ENCODE measurements at places on chromosomes 4 and X. TPM values are rescaled to one million over a fixed set of nuclear protein-coding genes. Genes with fewer than 3 reads are reported as not detected.

DLG3 gene
- 1.2 TPM for total RNA-seq

DNA sequence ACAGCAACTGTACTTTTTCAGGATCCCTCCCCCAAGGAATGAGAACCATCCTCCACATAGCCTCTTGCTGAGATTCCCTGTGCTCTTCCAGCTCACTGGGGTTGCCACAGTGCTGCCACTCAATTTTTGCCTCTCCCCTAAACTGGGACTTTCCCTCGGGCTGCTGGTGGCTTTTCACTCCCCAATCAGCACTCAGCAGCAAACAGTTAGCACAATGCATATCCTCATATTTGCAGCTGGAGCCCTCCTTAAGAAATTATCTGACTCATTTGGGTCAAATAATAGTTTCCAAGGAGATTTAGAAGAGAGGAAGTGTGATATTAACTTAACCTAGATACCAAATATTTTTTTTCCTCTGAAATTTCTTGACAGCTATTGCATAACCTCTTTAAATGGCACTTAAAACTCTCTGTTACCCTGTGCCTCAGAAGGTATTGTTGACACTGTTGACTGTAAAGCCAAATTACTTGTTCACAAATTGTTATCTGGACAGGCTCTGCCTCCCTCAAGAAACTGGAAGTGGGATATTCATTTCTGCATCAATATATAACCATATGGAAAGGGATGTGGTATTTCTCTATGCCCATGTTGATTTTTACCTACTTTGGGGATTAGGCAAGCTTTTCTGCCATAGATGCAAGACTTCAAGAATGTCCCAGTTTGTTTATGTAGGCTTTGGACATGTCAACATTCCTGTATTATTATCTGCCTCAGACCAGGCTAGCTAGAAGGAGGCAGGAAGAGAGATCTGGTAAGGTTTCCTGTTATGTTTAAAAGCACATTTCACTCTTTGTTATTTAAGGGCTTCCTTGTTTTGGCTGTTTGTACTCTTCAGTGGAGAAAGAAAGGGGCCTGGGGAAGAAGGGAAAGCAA is 58.0 kb downstream of the SEPTIN11 start:
- peak; percentile 63 for DNase-seq

OPN1MW3 gene
- total RNA-seq, result not detected

- DNase-seq, result no peak
Observed at GRCh38 chr4:32136081-32136787, 1416.1 kb downstream of the PCDH7 start.

GRCh38 chrX:136784231-136784630 is 3.5 kb upstream of the ARHGEF6 start:
- DNase-seq, result no peak

DNA sequence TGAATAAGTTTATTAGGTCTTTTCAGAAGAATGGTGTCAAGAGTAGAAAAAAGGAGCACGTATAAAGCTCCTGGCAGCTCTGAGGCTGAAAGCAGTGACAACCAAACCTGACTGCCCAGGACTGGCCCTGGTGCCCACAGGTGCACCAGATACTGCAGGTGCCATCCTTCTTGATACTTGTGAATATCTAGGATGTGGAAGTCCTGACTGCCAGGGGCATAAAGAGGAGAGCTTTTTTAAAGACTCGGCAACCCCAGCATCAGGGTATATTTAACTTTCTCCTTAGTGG is 60.7 kb downstream of the TMEM150C start:
- no peak for DNase-seq

DNA sequence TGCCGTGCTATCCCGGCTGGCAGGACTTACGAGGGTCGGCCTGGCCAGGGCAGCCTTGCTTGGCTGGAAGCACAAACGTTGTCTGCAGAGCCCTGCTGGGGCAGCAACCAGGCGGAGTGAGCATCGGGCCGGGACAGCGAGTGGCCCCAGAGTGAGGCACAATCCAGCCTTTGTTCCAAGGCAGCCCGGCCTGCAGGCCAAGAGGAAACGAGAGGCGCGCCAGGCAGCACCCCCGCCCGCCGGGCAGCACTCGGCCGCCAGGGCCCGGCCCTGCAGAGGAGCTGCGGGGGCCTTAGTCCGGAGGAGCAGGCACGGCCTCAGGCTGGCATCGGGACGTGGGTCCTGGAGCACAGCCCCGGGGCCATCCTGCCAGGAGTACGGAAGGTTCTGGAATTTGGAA is 24.1 kb downstream of the FGFRL1 start:
- DNase-seq, result no peak

FAT1 gene
- total RNA-seq, result 268 TPM

LGI2 gene
- total RNA-seq, result not detected

DNA sequence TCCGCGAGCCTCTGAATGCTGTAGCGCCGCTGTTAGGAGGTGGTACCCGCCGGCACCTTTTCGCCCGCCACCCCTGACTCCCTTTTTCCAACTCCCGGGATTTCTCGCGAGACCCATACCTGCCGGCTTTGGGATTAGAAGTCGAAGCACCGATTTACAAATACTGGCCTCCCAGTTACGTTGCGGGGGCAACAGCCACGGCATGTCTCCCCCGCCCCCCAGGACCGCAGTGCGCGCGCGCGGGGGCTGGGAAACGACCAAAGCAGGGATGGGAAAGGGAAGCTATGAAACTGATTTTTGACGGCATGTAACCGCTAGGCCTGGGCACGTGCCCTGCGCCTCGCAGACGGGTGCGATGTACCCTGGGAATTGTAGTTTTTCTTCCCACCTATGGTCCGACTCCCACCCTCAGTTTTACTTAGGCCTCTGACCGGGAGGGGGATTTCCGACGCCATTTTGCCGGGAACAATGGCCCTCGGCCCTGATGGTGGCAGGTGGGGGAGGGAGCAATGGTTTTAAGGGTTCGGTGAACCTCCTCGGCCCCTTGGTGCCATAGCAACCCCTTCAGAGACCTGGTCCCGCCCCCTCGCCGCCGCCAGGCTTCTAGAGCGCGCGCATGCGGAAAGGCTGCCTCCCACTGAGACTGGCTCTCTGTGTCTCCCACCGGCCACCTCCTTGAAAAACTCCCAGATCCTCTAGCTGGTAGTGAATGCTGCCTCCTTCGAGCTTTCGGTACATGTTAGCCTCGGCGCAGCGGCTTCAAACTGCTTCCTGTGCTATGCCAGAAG is 772 bp upstream of the WNK3 start:
- DNase-seq, result no peak

ANOS1 gene
- total RNA-seq, result 0.08 TPM

DNA sequence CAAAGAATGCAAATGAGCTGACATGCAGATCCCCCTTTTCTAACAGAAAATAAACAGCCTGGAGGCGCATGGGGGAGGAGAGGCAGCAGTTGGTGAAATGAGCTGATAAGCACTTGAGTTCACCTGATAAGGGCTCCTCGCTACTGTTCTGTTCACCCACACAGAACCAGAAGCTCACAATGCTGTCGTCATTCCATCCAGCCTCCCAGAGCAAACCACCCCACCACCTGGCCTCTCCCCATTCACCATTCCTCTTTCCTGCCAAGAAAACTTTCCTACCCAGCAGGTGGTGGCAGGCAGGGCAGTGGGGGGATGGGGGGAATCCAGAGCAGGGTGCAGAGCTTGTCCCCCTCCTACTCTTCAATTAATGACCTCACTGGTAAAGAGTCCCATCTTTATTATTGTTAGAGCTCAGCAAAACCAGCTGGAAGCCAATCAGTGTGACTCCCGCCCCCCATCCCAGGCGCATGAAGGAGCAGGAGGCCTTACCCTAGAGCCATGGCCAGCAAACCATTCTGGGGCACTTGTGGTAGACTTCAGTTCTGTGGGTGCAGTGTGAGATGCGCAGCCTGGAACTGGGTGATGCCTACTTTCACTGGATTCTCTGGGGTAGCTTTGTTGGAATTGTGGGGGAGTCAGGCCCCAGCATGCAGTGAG is 350.3 kb downstream of the ZIC3 start:
- DNase-seq, result no peak

GRCh38 chrX:134019567-134020206 is 34.3 kb upstream of the GPC3 start:
- DNase-seq, result no peak

GRCh38 chrX:100946299-100946927 is 17.7 kb upstream of the XKRX start:
- no peak for DNase-seq

DNA sequence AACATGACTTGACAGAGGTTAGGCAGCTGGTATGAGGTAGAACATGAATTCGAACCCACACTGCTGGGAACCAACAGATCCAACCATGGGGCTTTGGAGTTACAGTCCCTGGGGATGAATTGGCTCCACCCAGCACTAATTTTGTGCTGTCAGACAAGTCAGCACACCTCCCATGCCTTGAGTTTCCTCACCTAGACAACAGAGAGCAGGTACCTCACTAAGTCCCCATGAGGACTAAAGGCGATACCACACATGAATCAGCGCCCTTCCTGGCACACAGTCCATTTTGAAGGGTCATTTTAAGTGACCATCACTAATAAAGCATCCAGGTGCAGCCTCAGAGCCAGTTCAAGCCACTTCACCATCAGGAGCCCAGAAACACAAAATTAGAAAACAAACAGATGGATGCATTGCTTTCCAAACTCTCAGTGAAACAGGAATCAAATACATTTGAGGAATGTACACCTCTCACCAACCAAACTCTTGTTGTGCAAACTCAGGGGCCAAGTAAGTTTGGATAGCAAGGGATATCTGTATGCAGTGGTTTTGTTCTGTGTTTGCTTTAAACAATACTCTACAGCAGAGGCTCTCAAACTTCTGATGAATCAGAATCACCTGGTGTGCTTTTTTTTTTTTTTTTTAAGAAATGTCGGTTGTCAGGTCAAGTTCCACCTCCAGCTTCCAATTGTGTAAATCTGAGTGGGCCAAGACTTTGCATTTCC is 10.1 kb downstream of the IDS start:
- DNase-seq, result no peak

GAB3 gene
- 7.3 TPM for total RNA-seq

DNA sequence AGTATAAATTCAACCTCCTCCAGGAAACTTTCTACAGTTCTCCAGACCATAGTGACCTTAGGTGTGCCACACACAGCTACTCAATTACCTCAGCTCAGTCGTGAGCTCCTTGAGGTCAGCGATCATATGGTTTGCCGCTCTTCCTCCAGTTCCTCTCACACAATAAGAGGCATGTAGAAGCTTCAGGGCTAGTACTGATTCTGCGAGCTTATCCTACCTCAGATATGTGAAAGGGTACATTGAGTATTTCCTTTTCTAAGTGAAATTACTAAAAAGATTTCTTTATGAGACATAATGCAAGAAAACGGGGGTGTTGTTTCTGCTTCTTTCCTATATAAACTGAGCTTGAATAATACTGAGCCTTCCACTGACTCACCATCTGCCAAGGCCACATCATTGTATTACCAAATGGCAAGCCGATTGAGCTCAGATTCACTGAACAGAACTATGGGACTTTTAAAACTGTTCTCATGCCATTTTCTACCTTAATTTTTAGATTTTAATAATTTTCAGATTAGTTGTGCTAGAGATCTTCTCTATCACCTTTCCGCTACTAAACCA is 183.1 kb downstream of the HS6ST2 start:
- no peak for DNase-seq

PDCL2 gene
- not detected for total RNA-seq

- no peak for DNase-seq
Observed at GRCh38 chrX:21524008-21524407, 134.1 kb downstream of the KLHL34 start.

CT45A7 gene
- not detected for total RNA-seq

CFAP47 gene
- not detected for total RNA-seq

DNA sequence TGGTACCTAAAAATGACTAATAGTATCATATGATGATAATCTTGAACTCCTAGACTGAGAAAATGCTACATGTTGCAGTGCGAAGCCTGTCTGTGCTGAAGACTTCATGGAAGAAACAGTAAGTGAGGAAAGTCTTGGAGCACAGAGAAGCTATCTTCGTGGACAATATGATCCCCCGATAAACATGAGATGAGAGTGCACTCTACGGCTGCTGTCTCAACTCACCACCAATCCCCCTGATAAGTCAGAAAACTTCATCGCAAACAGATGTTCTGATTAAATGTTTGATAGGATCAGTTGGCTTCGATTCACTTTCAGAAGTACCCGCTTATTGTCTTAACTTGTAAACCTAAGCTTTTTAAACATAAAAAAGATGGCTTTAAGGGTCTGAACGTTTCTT is 130.2 kb downstream of the ELOVL6 start:
- no peak for DNase-seq

DNA sequence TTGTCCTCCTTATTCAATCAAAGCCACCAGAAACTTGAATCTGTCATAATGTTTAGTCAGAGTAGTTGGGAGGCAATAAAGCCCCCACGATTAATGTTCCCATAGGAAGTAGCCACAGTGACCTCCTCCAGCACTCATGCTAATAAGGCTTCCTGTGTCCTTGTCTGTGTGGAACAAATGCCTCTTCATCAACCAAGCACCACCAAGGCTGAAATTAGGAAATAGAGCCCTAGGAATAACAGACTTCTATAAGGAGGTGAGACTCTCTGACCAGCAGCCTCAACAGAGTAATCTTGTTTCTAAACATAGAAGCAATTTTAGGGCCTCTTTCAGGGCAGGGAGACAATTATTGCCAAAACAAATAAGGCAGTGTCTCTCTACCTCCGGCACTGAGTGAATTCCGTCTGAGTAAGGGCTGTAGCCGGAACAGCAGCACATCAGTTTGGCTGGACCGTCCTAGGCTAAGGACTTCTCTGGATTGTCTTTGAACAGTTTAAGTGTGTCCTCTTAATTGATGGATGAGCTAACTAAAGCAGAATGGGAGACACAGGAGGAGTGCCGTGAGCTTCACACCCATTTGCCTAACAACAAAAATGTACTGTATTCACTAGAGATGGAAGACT is 329.2 kb upstream of the HAND2 start:
- no peak for DNase-seq

VCX gene
- not detected for total RNA-seq

GRCh38 chr4:184331268-184331995 is 113.8 kb upstream of the ENPP6 start:
- DNase-seq, result no peak

DNA sequence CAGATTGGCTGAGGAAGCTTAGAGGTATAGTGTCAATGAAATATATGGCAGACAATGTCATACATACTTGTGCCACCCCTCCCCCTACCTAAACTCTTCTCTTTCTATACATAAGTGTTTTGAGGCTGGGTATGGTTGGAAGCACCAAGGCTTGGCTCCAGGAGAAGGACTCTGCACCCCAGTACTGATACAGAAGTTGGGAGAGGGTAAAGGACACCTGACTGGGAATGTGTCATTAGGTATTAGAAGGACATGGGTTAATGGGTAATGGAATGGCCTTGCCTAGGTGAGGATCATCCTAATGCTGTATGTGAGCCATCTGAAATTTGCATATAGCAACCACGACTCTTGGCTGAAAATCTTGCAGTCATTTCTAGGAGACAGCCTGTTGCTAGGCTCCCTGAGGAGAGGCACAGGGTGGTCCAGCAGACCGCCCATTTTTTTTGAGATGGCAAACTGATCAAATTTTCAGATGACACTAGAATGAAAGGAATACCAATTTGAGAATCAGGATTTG is 26.8 kb upstream of the AP1S2 start:
- no peak for DNase-seq

- DNase-seq, result no peak
Observed at GRCh38 chr4:41935652-41936021, 408 bp downstream of the TMEM33 start.

GRCh38 chr4:21780148-21780547 is 168.4 kb downstream of the KCNIP4 start:
- peak; percentile 81 for DNase-seq

Data from myocyte (in vitro differentiated cells).